KBM-7 (cell line): ENCODE measurements at places on chromosomes 3 and 15.

- no peak for DNase-seq
These were observed 391.8 kb downstream of the VPS13C start for GRCh38 chr15:61668444-61668843.

GRCh38 chr3:10322352-10322710, 1.4 kb upstream of the SEC13 start:
- DNase-seq = peak; percentile 72

DNA sequence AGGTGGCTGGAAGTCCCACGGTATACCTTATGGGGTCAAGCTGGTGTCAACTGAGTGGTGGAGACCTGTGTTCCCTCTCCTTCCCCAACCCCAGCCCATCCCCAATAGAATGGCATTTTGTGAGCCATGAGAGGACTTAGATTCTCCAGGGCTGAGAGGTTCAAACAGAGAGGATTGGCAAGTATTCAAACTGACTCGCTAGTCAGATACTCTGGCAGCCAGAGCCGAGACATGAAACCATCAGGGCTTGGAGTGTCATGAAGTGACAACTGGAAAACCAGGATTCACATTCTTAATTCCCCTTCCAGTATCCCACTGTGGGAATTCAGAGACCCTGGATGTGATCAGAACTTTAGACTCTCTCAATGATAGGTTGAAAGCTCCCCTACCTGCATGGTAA, 159.4 kb upstream of the SNTN start:
- DNase-seq = no peak

- peak; percentile 79 for DNase-seq
These were observed 528 bp downstream of the LPCAT4 start for GRCh38 chr15:34366271-34367065.

GRCh38 chr15:80942266-80942665, 47.4 kb downstream of the MESD start:
- no peak for DNase-seq

GRCh38 chr3:187669675-187670504, at the start of gene SST:
TSS of gene SST (minus strand) at chr3:187670394. CDS start at chr3:187670291, 103 bp downstream.
- peak; percentile 34 for DNase-seq
